ENCODE measurements at places on chromosomes 2 and 18.

DNA sequence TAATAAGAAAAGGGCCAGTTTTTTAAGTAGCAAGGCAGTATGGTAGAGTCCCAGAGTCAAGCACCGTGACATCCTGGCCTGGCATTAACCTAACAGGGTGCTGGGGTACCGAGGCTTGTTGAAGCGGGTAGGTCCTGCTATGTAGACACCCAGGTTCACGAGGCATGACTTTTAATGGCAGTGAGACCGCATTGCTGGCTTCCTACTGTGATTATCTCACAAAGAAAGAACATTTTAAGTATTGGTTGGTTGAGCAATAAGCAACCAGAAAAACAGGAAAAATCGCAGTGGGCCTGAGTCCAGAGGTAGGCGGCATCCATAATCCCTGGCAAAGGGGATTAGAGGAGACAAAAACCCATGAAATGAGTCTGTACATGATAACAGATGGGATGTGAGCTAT lies 927.9 kb upstream of the ACVR2A start:
- DNase-seq: no peak

GRCh38 chr2:96934831-96935540 lies 51.4 kb downstream of the FAM178B start:
- DNase-seq: no peak

DNA sequence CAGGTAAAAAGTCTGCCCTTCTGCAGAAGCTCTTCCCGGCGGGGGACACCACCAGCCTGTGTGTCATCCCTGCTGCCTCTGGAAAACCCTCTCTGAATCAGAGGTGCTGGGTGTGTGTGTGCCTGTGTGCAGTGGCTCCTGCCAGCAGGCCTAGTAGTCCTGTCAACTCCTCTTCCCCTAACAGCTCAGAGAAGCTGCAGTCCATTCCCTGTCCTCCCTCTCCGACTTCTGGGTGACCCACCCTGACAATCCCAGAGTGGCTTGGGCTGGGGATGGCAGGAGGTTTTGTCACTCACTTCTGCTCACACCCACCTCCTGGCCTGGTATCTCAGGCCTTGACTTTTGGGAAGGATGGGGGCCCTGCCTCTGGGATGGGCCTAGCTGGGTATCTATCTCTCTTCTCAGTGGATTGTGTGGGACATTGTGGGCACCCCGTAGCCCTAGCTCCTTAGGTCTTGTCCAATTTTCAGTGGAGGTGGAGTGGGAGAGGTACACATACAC lies 2.3 kb downstream of the WNT10A start:
- DNase-seq: no peak

DNA sequence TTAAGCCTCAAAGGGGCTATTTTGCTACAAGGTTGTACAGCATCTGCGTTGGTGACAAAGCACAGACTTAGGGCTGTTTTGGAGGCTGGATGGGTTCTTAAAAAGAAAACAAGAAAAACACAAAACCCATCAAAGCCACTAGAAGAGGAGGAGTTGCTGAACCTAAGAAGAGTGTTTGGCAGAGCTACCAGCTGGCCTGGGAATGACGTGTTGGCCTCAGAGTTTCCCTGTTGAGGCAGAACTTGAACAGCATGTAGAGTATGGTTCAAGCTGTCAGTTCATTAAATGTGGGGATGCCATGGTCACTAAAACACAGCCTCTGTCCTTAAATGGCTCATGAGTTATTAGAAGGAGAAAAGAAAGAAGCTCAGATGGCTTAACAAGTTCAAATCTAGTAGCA lies 162.5 kb downstream of the TTC32 start:
- no peak for DNase-seq

DNA sequence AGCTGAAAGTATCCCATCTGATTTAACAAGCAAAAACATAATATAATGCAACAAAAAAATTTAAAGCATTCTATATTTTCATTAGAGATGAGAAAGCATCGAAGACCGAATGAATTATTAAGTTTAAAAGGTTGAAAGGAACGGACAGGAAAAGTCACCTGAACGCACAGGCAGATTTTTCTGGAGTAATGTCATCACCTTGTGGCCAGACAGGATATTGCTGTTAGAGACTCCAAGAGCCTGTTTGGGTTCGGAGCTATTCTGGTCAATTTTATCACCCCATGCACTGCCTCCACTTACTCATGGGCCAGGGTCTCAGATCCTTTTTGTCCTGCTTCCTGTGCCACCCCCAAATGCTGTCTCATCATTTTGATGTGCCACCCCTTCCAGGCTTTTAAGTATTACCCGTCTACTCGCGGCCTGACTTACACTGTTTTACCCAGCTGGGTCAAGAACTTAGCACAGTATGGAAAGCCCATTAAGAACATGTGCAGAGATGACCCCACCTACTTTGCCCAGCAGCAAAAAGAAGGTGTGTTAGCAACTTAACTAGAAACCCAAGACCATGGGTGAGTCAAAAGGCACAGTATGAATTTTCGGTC lies 27.3 kb downstream of the GKN2 start:
- no peak for DNase-seq

DNA sequence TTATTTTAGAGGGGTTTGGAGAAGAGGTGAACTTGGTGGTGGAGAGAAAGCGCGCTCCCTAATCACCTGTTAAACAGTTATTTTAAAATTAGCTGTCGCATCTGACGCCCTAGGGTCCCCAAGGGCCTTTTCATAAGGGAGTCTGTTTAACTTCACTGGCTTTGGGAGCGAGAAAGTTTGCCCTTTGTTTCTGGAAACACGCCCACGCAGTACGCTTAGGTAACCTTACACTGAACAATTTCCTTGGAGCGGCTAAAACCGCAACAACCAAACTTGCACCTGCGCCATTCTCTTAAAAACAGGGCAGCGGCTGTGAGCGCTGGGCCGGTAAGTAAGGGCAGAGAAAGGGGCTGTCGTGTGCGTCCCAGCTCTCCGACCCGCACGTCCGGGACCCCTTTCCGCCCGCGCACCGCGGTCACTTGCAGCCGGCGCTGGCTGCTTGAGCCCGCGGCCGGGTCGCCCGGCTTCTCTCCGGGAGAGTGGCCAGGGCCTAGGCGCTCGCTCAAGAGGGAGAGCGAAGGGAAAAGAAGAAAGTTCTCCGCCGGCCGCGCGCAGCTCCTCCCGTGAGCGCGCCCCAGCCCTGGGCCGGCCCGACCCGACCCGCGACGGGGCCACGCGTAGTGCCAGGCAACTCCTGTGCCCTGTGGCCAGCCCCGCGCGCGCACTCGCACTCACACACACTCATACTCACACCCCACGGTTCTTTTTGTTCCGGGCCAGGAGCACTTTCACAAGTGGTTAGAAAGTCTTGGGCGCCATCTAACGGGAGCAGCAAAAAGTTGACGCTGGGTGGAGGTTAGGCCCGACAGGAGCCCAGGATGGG lies 19.2 kb downstream of the POU3F3 start:
- DNase-seq: no peak

DNA sequence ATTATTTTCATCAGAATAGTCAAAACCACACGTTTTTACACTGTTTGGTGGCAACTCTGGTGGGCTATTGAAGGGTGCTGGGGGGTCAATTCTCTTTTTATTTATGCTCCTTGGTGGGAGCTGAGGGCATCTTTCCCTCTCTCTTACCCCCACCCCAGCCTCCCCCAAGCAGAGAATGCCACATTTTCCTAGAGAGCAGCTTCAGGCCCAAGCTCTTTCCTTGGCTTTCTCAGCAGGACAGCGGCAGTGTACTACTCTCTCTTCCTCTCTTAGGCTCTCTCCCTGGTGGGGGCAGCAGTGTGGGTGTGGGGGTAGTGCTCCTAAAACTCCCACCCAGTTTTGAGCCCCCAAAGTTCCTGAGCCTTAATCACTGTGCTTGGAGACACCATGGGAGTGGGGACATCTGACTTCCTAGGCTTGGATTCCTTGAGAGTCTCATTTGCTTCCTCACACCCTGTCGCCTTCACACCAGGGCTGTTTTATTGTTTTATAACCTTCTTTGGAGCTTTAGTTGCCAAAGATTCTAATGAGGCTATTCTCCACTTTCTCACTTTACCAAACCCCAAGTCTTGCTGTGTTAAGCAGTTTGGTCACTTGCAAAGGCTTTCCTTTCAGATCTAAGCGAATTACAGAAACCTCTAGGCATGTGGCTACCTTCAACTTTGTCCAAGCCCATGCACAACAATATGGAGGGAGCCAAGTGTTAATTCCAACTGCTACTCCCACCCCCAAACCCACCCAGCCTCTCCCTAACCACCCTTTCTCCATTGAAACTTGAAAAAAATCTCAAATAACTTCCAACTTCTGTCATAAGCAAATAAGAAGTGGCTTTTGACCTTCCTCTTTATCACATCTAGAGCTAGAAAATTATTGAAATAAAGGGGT lies 6.0 kb upstream of the HOXD4 start:
- DNase-seq: no peak

DNA sequence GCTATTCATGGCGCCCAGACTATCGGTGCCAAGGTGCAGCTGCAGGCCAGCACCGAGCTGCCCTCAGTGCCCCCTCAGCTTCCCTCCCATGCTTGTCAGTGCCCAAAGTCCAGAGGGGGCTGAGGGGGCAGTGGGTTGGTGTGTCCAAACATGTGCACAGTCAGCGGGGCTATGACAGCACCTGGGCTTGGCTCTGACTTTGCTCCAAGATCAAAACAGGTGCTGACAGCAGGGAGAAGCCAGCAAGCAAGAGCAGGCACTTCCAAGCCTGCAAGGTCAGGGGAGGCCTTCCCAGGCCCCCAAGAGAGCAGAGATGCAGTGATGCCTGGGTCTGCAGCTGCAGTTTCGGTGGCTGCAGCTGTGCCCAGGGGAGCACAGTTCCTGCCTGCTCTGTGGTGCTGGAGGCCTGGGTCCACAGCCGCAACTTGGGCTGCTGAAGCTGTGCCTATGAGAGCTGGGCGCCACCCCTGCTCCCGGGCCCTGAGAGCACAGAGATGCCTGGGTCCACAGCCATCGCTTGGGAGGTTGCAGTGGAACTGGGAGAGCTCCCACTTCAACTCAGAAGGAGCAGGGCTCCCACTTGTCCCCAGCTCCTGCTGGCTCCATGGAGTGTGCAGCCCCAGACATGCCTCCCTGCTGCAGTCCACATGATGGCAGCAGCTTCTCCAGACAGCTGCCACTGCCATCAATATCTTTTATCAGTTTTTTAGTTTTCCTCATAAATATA lies 775.3 kb upstream of the POU3F3 start:
- no peak for DNase-seq

DNA sequence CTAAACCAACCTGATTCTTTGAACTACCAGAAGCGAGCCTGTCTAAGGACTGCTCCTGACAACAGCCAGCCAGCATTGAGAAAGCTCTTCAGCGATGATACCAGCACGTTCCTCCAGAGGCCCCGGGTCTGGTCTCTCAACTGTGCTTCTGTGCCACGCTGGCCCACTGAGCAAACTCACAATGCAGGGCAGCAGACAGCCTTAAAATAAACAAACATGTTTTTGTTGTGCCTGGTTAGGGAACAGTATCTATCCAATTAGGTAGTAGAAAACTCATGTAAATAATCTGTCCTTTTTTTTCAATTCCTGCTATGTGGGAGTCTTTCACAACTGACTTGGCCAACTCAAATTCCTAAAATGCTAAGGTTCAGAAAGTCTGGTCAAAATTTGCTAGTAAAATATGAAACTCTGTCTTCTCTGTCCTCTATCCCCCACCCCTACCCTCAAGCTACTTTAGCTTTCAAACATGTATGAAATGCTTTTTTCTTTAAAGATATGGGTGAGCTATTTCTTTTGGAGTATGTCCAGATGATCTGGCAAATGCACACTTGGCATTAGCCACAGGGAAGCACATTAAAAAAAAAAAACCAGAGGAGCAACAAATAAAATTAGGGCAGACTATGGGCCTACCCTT lies 21.4 kb upstream of the EML4 start:
- no peak for DNase-seq

DNA sequence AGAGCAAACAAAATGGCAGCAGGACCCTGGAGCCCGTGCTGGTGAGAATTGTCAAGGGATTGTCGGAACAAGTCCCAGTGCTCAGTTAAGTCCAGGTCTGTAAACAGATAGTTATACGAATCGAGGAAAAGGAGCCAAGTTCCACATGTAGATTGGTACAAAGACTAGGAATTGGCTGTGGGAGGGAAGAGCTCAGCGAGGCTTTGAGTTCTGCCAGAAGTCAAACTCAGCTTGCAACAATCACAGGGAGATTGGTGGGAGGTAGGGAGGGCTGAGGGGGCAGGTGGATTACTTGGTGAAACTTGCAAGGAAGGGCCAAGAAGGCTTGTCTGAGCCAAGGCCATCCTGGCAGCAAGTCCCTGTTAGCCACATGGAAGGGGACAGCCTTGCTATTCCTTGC lies 217.8 kb upstream of the ARL4C start:
- DNase-seq: no peak

DNA sequence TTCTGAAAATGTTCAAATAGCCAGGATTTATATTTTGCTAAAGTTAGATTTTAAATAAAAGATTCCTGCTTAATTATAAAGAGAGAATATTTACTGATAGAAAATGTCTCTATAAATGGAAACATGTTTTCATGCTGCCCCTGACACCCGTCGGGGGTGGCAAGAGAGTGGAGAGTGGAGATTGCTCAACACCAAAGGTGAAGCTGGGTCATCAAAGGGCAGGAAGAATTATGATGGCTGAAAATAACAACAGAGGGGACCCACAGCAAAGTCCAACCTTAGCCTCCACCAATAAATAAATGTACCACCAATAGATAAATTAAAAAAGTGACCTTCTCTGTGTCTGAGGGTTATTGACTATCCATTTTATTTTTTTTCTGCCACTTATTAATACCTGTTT lies 326.8 kb upstream of the GYPC start:
- DNase-seq: no peak

DNA sequence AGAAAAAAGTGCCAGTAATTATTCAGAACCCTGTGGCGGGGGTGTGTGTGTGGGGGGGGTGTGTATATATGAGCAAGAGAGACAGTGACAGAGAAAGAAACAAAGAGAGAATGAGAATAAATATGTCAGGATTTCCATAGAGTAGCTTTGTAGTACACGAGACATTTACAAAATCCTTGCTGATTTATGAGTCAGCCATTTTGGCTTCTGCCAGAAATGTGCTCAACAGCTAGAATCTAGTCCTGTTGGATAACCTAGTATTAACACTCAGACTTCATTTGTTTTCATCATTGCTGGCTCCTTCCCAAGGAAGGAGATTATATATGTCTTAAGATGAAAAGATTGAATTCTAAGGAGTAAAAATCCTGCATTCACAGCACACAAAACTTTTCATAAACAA lies 140.5 kb upstream of the HNRNPA3 start:
- DNase-seq: no peak

DNA sequence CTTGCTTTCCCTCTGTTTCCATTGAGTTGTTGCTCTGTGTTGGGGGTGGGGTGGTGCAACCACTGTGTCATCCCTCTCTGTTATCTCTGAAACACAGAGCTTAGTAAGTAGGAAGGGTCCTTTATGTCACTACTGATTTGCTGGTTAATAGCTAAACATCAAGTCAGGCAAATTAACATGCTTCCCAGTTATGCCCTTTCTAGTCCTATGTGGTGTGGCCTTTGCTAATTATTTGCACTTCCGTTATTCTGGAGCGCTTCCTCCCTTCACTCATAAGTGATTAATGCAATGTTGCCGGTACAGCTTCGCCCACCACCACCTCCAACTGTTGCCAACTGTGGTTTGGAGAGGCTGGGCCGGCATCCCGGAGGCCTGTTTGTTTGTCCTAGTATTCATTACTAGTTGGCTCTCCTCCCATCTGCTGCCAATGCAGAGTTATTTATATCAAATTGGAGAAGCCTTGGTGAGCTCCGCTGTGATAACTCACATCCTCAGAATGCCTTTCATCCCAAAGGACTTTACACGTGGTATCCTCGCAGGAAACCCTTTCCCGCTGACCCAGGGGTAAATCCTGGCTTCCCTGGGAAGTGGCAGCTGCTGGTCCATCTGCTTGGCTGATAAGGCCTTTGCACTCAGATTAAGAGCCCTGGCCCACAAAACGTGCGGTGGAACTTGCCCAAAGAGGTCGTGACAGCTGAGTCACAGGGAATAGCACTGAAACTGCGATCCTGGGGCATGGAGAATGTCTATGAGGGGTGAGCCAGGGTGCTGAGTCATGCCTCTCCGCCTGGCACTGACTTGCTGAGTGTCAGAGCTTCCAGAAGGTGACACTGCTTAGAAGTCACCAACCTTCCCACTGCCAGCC lies 72.0 kb upstream of the ZCCHC2 start:
- peak; percentile 76 for DNase-seq

All from epithelial cell of proximal tubule (primary cell).